Purkinje cell (primary cell): ENCODE measurements at places on chromosomes 16 and 17. TPM values are rescaled to one million over a fixed set of nuclear protein-coding genes. Genes with fewer than 3 reads are reported as not detected.

Gene KRT16
- 0.52 and 0.63 TPM in 2 replicates for polyA plus RNA-seq

Gene PIMREG
- polyA plus RNA-seq = 1.8 and 5.1 TPM in 2 replicates

Gene LGALS9C
- not detected in 2 replicates for polyA plus RNA-seq

Gene MEOX1
- not detected in 2 replicates for polyA plus RNA-seq

Gene SLC13A5
- 1.5 and 3.5 TPM in 2 replicates for polyA plus RNA-seq

Gene BMERB1
- 49.7 and 69.6 TPM in 2 replicates for polyA plus RNA-seq

Gene NXN
- 0.11 TPM in 1 of 2 replicates, not detected in the other for polyA plus RNA-seq

Gene JPH3
- 0.98 TPM in 1 of 2 replicates, not detected in the other for polyA plus RNA-seq

Gene ETV4
- polyA plus RNA-seq = 0.36 and 0.77 TPM in 2 replicates

Gene HCRT
- polyA plus RNA-seq = not detected in 2 replicates

Gene CSH1
- polyA plus RNA-seq = not detected in 2 replicates

Gene TBC1D3K
- not detected in 2 replicates for polyA plus RNA-seq
